H9 (cell line): ENCODE measurements at places on chromosomes 13 and 19.

DNA sequence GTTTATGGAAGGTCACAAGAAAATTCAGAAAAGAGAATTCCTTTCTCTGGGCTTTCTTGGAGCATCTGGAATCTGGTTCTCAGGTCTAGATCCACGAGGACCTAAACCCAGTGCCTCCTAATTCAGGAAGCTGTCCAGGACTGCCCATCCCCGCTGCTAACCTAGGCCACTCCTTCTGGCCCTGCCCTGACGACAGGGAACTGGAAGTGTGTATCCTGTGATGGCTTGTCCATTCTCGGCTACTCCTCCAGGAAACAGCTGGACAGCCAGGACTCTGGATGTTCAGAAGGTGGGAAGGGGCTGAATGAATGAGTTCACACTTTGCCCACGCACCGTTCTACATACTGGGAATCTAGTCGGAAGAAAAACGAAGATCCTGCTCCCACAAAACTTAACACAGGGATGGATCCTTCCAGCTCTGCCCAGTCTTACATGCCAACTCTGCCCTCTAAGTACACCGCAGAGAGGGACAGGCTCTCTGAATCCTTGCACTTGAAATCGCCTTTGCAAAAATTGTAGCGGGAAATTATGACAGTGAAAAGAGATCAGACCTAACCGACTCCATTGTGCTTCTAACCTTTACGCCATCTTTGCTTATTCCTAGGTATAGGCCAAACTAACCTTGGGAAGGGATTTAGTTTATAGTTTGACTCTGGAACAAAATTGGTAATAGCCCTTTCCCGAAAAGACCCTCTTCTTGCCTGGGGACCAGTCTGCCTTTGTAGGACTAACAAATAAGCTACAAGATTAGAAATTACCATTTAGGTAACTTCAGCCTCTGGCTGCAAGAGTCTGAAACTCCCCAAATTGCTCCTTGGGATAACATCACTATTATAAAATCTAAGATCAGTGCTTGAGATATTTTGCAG lies 1.8 kb downstream of the LSM4 start:
- no peak for DNase-seq

DNA sequence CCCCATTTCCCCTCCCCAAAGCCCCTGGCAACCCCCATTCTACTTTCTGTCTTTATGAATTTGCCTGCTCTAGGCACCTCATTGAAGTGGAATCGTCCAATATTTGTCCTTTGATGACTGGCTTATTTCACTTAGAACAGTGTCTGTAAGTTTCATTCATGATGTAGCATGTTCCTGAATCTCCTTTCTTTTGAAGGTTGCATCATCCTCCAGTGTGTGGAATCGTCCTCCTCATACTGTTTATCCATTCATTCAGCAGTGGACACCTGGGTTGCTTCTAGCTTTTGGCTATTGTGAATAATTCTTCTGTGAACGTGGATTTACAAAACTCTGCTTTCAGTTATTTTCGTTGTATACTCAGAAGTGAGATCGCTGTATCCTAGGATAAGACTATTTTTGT lies 161.2 kb upstream of the RNF113B start:
- no peak for DNase-seq

DNA sequence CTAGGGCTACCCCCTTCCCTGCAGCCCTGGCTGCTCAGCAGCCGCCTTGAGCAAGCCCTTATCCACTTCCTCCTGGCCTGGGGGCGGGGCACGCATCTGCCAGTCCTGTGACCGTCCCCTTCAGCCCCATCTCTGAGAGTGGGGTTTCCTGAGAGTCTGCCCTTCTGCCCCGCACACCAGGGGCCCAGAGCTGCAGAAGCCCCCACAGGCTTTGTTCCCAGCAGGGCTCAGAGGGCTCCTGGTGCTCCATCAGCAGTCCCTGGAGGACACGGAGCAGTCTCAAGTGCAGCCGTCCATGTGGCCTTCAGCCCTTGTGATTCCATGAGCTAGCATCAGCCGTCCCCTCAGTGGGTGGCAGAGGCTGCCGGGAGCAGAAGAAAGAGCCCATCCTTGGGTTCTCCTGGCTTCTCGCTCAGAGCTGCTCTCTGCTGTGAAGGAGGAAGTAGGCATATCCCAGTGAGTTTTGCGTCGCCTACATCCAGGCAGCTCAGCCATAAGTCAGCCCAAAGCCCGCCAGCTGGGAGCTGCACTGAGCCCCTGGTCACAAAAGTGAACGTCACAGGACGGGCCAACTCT lies 16.3 kb downstream of the MYO9B start:
- no peak for DNase-seq

DNA sequence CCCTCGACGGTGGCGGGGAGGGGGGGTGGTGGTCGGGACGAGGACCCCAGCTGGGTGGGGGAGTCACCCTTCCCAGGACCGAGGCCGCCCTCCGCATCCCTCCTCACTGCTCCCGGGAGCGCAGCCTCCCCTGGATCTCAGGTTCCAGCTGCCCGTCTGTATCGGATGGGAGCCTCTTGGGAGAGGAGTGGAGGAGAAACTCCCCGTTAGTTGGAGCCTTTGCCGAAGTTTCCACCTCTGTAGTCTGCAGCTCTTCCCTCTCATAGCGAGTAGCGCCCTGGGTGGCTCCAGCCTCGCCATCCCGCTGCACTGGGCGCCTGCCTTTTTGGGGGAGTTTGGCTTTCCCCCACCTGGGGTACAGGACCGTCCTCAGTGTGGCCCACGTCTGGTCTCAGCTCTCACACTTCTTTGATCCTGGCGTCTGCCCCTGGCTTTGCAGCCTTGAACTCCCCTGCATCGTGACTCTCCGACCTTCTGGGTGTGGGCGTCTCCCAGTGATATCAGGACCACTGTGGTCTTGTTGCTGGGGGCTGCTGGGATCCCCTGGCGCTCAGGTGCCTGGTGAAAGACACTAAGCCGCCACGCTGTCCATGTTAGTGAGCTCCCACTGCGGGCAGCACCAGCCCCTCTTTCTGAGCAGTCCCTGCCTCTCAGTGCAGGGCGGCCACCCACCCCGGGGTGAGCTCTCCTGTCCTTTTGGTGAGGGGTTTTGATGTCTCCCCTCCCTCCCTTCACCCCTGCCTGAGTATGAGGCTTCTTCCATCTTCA lies 1.1 kb downstream of the CNOT3 start:
- no peak for DNase-seq

DNA sequence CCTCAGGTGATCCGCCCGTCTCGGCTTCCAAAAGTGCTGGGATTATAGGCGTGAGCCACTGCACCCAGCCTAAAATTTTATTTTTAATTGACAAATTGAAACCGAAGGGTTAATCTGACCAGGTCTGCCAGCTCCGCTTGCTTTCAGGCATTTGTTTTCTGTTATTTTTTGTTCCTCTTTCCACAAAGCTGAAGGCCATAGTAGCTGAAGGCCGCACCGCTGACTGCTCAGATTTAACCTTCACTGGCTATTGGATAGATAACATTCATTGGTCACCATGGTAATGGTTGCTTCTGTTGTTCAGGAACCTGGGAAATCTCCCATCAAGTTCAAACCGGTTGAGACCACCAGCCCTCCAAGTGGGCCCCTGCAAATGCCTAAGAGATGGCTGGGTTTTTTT lies 124.5 kb upstream of the USP29 start:
- no peak for DNase-seq

GRCh38 chr19:16506961-16507360 lies 10.8 kb downstream of the C19orf44 start:
- DNase-seq, result no peak

DNA sequence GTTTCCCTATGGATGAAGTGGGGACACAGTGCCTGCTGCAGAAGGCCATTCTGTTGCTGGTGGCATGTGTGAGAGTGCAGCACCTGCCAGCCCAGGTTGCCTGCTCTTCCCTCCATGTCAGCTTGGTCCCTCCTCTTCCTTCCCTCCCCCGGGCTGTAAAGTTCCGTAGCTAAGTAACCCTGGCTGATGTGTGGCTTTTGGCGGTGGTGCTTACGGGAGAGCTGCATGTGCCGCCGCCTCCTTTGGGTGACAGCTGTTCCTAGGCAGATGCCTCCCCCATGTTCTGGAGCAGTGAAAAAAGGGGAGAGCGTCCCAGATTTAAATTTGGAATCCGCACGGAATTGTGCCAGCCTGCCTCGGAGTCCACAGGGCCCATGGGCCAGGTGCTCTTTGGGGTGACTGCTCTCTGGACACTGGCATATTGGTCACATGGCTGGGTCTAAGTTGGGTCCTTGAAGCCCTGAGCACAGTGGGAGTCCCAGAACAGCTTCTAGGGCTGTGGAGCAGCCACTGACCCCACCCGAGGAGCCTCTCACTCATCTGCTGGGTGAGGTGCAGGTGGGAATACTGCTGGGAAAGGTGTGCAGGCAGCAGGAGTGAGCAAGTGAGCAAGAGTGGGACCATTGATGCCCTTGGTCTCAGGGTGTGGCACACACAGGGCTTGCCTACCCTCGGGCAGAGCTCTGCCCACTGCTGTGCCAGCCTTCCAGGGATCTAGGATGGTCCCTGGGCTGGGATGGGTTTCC lies 33.1 kb upstream of the ZNF536 start:
- no peak for DNase-seq

DNA sequence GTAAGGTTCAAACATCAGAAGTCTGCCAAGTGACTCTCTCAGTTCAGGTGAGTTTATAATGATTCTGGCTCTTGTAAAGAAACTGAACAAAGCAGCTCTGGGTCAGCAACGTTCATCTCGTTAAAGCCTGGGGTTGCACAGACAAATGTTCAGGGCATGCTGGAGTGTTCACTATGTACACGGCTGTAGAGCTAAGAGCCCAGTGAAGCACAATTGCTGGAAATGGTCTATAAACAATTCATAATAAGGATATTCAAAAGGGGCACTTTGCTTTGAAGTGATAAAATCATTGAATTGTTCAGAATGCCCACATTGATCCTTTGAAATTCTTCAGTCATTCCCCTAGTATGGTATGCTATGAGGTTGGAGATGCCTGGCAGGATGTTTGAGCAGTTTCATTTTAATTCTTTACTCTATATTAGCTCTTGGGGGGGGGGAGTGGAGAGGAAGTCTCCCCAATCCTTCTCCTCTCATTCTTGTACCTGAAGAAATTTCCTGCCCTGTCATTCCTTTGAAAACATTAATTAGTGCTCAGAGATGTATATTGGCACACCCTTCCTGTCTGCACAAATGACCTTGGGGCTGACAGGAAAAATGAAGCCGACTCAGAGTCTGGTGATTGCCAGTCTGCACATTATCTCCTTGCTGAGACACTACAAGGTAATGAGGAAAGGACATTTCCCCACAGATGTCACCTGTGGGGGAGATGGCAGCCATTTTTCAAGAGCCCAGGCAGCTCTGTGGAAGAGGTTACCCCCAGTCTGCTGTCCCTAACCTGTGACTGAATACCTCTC lies 145.5 kb downstream of the DLEU7 start:
- DNase-seq, result no peak
